ENCODE measurements at places on chromosomes 4 and X. TPM values are rescaled to one million over a fixed set of nuclear protein-coding genes. Genes with fewer than 3 reads are reported as not detected.

GRCh38 chr4:145830699-145831098 lies 107.9 kb downstream of the ZNF827 start:
- no peak for DNase-seq

DNA sequence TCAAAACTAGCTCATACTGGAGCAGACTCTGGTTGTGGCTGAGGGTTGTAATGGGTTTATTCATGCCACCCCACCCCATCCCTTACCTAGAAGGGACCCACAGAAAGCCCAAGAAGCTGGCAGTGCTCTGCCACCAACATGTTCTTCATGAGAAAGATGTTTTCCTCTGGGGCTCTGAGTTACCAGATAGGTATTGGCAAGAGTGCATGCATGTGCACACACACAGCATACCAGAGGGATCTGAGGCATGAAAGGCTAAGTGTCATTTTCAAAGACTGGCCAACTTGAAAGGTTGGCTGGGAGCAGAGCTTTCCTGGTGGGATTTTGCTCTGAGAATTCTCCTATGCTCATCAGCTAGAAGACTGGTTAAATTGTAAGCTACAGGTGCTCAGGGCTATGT lies 65.2 kb downstream of the PHOX2B start:
- DNase-seq = no peak

GRCh38 chr4:181376058-181376457 lies 867.1 kb upstream of the TENM3 start:
- no peak for DNase-seq

The MAGEB2 gene
- total RNA-seq = not detected

The CENPVL1 gene
- not detected for total RNA-seq

The IL2 gene
- 595 TPM for total RNA-seq

DNA sequence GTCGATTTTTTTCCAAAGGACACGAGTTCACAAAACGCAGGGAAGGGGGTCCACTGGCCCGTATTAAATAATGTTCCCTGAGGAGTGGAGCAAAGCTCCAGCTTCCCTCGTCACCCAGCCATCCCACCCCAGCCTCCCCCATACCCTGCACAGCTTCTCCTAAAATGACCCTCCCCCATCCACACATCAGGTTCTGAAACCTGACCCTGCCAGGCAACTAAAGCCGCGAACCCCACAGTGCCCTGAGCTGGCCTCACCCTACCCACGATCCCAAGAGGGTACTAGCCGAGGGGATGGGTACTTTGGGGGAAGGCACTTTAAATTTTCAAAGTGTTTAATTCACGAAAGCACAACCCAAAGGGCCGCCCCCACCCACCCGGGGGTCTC lies 634 bp downstream of the APOO start:
- no peak for DNase-seq

Measured in activated T-helper 1 cell treated with anti-CD3 and anti-CD28 coated beads, Interleukin-12 subunit alpha, Interleukin-12 subunit beta, Interleukin-2, Interleukin-4 antibody, amounts not matched to agents 30 ng/mL and 10 ng/mL and 1 ng/mL, durations not matched to agents 14 hours and 24 hours and 36 hours (primary cell).